GM23338 (cell line): ENCODE measurements at places on chromosomes 11 and 22. TPM values are rescaled to one million over a fixed set of nuclear protein-coding genes. Genes with fewer than 3 reads are reported as not detected.

Gene SMPD1
- total RNA-seq = 0.70 and 0.76 TPM in 2 replicates

Gene PRDX5
- total RNA-seq = 202 and 212 TPM in 2 replicates

Gene CLMP
- total RNA-seq = 18.4 and 22.2 TPM in 2 replicates

Gene VSTM5
- 0.66 and 0.70 TPM in 2 replicates for total RNA-seq

Gene HPX
- total RNA-seq = 0.50 and 0.63 TPM in 2 replicates

Gene OR52N4
- total RNA-seq = 0.27 TPM in 1 of 2 replicates, not detected in the other

Gene OR8G5
- not detected in 2 replicates for total RNA-seq

Gene CLTCL1
- 13.4 and 15.1 TPM in 2 replicates for total RNA-seq

Gene PIH1D2
- 0.16 and 0.80 TPM in 2 replicates for total RNA-seq

Gene SERHL2
- total RNA-seq = 1.5 and 1.7 TPM in 2 replicates

Gene SLC6A5
- total RNA-seq = not detected in 2 replicates

DNA sequence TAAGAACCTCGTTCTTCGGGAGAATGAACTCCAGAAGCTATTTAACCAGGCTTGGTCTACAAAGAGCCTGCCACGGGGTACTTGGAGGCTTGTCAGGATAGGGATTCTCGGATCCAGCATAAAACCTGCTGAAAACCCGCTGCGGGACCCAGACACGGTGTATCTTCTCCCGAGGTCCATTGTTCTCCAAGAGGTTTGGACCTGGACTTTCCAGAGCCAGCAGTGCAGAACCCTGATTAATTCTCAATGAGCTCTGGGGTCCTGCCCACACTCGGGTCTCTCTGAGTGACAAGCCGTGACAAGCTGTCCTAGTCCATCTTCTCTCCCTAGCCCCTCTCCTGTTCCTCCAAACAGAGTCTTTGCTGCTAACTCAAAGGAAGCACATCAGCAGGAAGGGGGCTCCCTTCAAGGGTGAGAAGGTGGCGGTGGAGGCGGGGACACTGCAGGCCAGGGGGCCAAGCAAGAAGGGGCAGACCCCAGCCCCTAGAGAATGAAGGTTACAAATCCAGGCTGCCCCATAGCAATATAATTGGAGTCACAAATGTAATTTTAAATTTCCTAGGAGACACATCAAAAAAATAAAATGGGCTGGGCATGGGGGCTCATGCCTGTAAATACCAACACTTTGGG is 12.2 kb downstream of the SHANK2 start:
- no peak for DNase-seq

- no peak for DNase-seq
Observed at GRCh38 chr11:65043881-65044501, 3.0 kb downstream of the SAC3D1 start.

DNA sequence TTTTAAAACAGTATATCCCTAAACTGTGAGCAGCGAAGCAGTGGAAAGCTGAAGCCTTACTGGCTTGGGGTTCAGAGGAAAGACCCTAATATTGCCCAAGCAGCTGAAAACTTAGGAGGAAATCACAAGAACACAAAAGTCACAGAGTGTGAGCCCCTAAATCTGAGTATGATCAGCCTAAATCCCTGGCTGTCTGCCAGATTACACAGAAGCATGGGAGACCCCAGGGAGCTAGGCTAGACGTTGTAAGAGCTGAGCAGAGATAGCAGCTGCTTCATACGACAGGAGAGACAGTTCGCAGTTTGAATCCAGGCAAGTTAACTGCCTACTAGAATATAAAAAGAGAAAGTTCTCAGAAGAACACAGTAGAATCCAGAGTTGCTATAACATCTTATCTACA is 81.2 kb downstream of the PACS1 start:
- DNase-seq = no peak

GRCh38 chr11:121517996-121518395 is 65.2 kb upstream of the SORL1-AS1 start:
- no peak for DNase-seq

- DNase-seq = peak; percentile 94
Observed at GRCh38 chr11:46826310-46827044, 19.6 kb downstream of the CKAP5 start.

DNA sequence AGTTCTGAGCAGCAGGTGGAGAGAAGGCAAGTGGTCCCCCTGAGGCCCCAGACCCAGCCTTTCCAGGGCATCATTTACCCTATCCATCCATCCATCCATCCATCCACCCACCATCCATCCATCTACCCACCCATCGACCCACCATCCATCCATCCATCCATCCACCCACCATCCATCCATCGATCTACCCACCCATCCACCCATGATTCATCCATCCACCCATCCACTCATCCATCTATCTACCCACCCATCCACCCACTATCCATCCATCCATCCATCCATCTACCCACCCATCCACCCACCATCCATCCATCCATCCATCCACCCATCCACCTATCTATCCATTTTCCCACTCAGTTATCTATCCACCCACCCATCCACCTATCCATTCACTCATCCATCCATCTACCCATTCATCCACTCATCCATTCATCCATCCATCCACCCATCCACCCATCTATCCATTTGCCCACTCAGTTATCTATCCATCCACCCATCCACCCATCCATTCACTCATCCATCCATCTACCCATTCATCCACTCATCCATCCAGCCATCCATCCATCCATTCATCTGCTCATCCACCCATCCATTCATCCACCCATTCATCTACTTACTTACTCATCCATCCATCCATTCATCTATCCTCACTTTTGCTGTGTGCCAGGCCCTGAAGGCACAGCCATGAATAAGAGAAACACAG is 63.4 kb downstream of the MCM5 start:
- no peak for DNase-seq

DNA sequence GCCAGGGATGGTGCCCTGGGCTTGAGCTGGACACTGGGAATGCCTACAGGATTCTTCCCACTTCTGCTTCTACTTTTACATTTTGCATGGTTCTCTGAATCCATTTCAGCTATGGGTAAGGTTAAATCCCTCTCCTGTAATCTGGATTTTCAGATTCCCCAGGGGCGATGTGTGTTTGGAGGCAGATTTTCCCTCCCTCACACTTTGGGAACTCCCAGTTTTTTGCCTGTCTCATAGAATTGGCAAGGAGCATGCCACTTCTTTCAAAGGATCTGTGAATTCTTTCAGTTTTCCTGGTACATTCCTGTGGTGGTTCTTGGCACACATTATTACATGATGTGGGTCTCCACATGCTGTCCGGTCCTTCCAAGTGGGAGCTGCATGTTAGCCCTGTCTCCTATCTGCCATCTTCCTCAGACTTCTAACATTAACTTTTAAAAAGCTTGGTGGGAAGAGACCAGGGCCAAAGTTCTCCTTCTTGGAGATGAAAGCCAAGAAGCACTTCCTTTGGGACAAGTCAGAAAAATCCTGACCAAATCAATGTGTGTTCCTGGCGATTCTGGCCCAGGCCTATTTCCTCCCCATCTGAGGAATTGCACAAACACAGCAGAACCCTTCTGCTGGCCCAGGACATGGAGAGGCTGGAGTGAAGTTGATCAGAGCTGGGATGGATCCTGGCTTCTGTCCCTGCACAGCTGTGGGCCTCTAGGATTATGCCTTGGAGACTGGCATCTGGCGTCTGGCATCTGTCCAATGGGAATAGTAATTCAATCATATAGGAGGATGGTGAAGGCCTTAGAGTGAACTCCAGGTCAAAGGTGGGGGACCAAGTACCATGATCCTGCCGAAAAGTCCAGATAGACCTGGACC is 5.4 kb upstream of the APOL2 start:
- DNase-seq = no peak

DNA sequence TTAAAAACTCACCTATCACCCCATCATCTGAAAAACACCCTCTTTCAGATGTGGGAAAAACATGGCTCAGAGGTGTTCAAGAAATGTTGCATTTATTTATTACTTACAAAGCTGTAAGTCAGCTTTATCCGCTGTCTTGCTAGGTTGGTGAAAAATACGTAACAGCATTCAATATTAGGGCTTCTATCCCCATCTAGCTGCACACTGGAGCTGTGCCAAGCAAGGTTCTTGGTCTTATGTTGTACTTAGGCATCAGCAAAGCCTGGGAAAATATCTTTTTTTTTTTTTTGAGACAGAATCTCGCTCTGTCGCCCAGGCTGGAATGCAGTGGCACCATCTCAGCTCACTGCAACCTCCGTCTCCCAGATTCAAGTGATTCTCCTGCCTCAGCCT is 7.5 kb downstream of the SERPING1 start:
- no peak for DNase-seq

- DNase-seq = no peak
Observed at GRCh38 chr11:70193411-70194292, 9.4 kb upstream of the FADD start.

GRCh38 chr22:25496396-25497064 is 67.9 kb upstream of the GRK3 start:
- no peak for DNase-seq

GRCh38 chr11:100671471-100671870 is 15.6 kb upstream of the ARHGAP42 start:
- DNase-seq = no peak

GRCh38 chr11:133892126-133892525 is 46.8 kb upstream of the SPATA19 start:
- no peak for DNase-seq

DNA sequence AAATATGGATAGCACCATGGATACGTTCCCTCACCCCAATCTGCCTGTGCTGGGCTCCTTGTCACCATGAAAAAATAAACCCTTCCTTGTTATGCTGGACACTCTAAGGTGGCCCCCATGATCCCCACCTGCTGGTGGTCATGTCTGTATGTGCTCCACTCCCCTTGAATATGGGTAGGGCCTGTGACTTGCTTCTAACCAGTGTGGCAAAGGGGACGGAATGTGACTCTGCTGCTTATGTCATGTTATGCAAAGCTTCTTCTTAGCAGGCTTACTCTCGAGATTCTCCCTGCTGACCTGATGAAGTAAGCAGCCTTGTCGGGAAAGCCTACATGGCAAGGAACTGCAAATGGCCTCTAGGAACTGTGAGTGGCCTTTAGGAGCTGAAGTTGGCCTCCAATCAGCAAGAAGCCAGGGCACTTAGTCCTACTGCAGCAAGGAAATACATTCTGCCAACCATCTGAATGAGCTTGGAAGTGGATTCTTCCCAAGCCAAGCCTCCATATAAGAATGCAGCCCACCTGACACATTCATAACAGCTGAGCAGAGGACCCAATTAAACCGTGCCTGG is 159.9 kb downstream of the CCDC34 start:
- DNase-seq = no peak

GRCh38 chr22:19762568-19763457 is 2.2 kb downstream of the TBX1 start:
- DNase-seq = peak; percentile 46

- DNase-seq = peak; percentile 83
Observed at GRCh38 chr22:50148991-50149721, 21.4 kb upstream of the PANX2 start.

DNA sequence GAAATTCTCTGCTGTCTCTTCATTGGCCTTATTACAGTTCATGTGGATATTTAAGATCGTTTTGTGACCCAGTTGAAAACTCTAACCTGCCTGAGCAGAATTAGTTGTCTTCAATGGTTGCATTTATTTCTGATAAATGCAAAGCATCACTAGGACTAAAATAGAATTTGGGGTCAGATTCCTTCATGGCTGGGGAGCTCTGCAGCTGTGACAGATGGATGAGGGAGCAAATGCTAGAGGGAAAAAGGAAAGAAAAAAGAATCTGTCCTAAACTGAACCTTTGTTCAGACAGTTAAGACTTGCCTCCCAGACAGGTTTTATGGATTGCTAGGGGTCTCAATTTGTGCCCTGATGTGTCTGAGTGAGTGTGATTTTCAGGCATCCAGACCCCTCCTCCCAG is 113.0 kb downstream of the SYT9 start:
- DNase-seq = no peak

- DNase-seq = no peak
Observed at GRCh38 chr11:88683024-88683423, 345.5 kb upstream of the CTSC start.

DNA sequence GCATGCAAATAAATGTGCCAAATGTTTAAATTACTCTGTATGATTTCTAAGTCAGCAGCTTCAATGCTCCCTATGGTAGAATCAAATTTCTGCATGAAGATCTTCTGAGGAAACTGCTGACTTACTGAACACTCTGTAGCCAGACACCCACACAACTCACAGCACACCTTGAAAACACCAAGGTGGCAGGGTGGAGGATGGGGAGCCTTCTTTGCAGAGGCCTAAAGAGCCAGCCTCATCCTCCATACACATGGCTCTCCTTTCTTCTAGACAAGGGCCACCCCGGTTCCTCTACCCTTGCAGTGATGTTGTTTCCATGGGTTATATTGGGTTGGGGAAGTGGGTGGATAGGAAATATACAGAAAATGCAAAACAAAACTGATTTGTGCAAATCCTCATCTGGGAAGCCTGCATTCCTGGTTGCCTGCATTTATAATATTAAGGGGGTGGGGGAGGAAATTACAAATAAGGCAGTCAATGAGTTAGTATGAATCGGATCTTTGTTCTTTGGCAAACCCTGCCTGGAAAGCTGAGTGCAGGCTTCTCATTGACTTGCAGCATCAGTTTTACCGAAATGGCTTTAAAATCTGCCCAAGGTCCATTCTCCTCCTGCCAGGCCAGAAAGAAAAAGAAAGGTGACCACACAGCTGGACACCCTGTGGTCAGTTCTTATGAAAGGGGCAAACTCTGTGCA is 15.8 kb upstream of the ETS1 start:
- no peak for DNase-seq
